ENCODE measurements at places on chromosomes 5 and 9. TPM values are rescaled to one million over a fixed set of nuclear protein-coding genes. Genes with fewer than 3 reads are reported as not detected.

DNA sequence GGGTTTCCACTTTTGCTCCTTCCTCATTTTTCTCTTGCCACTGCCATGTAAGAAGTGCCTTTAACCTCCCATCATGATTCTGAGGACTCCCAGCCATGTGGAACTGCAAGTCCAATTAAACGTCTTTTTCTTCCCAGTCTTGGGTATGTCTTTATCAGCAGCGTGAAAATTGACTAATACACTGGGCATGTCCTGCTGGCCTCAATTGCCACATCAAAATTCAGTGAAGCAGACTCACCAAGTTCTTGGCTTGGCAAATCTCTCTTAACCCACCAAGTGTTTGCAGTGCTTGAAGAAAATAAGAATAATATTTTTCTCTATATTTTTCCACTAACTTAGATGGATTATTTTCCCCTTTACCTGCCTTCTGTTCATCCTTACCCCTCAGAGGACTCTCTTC lies 212.0 kb downstream of the BRINP1 start:
- no peaks in the 10 kb centered on the region for H3K36me3 ChIP-seq
- no peak for DNase-seq
- no peak overlapping the region for H3K27ac ChIP-seq

GRCh38 chr5:94698197-94698596 lies 79.7 kb downstream of the SLF1 start:
- H3K27me3 ChIP-seq, result no peaks in the 10 kb centered on the region
- no peak overlapping the region for H3K4me3 ChIP-seq
- DNase-seq, result no peak

- H3K27me3 ChIP-seq, result no peaks in the 10 kb centered on the region
- H3K4me1 ChIP-seq, result no peaks in the 10 kb centered on the region
- no peaks in the 10 kb centered on the region for H3K36me3 ChIP-seq
- no peak overlapping the region for H3K27ac ChIP-seq
- H3K4me3 ChIP-seq, result no peak overlapping the region
Observed at GRCh38 chr9:90024823-90025222, 420.0 kb downstream of the GADD45G start.

DNA sequence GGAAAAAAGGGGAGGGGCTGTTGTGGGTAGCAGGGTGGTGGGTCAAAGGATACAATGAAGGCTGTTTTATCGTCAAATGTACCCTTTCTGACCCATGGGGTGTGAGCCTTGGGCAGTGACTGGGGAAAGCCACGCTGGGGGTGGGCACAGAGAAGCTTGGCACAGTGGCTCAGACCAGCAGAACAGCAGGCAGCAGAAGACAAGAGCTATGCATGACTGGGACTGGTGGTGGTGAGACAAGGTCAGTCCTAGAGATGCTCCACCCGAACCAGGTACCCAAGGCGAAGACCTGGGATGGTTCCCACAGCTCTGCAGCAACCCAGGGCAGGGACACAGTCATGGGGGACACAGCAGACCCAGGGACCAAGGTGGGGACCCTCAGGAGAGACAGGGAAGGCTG lies 38.3 kb downstream of the BICD2 start:
- H3K27me3 ChIP-seq, result no peaks in the 10 kb centered on the region
- peak; percentile 54 for DNase-seq
- peaks cover 20% of the 10 kb centered on the region for H3K36me3 ChIP-seq
- peak overlapping the region; percentile 62 for H3K27ac ChIP-seq

Gene ATP10B
- 4.6 TPM for total RNA-seq

Gene NRG2
- total RNA-seq, result 1.4 TPM

Gene SLC27A6
- 12.8 TPM for total RNA-seq

Gene ADCY2
- total RNA-seq, result 5.7 TPM
